NCI-H146 (cell line): ENCODE measurements at places on chromosomes 12 and 14.
A peak's percentile ranks its signal among the peaks of the same experiment; 100 is the strongest.

GRCh38 chr12:96378319-96378718 is 21.9 kb downstream of the CDK17 start:
- no peak for DNase-seq

DNA sequence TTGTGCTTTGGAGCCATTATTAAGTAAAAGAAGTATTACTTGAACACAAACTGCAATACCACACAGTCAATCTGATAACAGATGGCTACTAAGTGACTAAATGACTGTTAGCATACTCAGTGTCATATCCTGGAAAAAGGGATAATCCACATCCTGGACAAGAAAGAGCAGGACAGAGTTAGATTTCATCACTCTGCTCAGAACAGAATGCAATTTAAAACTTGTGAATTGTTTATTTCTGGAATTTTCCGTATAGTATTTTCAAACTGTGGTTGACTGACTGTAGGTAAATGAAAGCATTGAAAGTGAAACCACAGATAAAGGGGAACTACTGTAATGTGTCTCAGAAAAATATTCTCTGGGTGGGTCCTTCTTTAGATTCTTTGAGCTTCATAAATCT is 458.8 kb downstream of the TMEM117 start:
- no peak for DNase-seq

DNA sequence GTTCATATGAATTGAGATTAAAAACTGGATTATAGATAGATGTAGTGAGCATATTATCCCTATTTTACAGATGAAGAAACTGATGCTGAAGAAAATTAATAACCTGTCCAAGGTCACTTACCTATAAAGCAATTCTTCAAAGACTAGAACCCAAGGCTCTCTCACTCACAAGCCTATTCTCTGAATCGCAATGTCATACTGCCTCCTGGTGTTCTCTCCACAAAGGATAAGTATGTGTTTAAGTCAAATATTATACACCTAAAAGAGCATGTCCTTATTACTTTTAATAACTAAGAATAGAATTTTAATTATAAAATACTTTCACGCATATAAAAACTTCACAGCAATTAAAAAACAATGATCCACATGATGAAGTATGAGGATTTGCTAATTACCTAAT is 721.3 kb upstream of the USP15 start:
- DNase-seq, result no peak

DNA sequence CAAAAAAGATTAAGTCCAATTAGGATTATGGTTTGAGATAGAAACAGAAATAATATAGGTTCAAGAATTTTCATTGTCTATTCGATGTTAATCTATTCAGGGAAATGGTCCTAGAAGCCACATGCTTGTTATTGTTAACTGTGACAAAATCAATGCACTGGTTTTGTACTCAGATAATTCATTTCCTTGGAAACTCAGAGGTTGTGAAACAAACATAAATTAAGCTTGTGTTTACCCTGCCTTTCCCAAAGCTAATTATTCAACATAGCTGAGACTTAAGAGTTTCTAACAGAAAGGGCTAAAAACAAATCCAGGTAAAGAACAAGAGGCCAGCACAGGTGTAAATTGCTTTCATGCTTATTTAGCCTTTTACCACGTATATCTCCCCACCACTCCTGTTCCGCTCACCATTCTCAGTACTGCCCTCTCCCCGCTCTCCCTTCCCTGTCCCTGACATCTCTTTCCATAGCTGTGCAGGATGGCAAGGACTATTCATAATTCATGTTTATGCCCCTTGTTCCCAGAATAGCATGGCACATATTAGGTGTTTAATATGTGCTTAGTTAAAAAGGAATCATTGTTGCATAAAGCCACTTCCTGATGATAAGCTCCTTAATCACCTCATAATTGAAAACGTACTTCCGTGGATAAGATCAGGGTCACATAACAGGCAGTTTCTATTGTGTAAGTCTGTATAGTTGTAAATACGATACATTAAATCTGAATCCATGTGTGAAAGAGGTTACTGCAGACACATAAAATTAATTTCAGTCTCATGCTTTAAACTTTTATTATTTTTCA is 131.8 kb upstream of the USP15 start:
- no peak for DNase-seq

DNA sequence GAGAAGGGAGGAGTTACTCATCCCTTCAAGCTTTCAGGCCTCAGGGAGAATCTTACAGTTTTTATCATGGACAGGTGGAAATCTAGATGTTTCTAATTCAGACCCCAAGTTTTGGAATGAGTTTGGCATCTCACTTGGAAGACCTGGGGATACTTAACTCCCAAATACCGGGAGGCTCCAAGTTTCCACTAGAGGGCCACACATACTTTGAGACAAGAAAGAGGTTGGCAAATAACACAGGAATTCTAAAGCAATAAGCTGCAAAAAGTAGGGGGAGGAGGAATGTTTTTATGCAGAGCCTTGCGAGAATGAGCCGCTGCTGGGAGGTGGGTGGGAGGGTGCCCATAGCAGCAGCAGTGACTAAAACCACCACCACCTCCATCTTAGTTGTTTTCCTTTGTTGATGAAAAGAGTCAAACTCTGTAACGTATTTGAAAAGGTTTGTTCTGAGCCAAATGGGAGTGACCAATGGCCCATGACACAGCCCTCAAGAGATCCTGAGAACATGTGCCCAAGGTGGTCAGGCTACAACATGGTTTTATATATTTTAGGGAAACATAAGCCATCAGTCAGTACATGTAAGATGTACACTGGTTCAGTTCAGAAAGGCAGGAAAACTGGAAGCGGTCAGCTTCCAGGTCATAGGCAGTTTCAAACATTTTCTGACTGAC is 34.2 kb upstream of the RNASE1 start:
- DNase-seq, result no peak

GRCh38 chr14:83825843-83826242 is 1704.1 kb upstream of the FLRT2 start:
- peak; percentile 10 for DNase-seq

DNA sequence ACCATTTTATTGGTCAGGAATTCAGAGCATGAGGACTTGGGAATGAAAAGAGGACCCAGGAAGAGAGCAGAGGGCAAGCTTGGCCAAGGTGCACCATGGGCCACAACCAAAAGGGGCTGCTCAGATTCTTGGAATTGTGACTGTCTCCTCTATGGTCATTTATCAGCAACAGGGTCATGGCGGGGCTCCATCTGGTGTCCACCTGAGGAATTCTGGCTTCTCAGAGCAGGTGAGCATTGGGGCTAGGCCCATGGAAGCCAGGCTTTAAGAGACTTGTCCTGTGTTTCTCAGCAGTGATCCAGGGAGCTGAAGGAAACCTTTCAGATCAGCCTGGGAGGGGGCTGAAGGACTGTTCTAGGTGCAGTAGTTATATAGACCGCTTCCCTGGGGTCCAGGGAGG is 2.6 kb upstream of the RIN3 start:
- DNase-seq, result peak; percentile 31

DNA sequence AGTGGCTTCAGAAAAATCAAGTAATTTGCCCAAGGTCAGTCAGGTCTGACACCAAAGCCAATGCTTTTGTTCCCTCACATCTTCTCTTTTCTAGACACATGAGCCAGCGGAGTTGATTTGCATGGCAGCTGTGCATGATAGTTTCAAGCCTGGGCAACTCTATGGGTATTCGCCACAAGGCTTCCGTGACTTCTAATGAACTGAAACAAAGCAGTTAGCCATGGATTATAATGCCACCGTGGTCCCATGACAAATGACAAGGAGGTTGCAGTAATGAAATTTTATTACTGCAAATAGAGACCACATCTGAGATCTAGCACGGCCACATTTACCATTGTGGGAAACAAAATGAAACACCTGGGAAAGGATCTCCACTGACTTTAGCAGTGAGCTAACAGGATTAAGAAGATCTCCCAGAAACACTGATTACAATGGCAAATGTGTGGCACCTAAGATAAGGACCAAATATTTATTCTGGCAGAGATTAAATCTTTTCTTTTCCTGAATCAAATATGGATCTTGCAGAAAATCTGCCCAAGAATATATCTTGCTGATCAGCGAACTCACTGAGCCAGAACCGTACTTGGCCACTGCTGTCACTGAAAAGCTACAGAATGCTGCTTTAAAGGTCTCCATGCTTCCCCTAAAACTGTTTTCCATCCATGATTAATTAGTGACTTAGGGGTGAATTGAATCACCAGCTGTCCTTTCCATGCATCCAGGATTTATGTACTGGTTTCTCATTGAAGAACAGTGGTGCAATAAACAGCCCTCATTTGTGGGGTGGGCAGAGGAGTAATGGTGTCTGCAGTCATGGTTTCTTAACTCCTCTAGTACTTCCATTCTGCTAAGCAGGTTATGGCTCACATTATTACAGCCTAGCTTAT is 551.0 kb downstream of the DIO2 start:
- DNase-seq, result no peak

GRCh38 chr12:89494411-89495231 is 30.0 kb downstream of the GALNT4 start:
- no peak for DNase-seq

DNA sequence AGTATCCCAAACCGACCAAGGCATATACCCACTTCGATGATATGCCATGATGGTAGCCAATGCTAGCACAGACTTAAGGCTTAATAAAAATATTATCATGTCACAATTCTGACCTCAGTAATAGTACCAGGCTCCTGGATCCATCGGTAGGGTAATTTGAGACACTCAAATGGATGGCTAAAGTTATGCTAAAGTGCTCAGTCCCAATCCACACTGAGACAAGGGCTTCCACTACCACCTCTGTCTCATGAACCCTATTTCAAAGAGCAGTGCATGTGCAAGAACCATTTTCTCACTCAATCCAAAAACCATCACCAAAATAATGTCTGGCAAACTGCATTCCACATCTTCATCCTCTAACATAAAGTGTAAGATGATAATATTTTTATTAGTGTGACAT is 122.4 kb upstream of the KRR1 start:
- no peak for DNase-seq

GRCh38 chr12:122471324-122472226 is 29.2 kb downstream of the ZCCHC8 start:
- DNase-seq, result peak; percentile 32

DNA sequence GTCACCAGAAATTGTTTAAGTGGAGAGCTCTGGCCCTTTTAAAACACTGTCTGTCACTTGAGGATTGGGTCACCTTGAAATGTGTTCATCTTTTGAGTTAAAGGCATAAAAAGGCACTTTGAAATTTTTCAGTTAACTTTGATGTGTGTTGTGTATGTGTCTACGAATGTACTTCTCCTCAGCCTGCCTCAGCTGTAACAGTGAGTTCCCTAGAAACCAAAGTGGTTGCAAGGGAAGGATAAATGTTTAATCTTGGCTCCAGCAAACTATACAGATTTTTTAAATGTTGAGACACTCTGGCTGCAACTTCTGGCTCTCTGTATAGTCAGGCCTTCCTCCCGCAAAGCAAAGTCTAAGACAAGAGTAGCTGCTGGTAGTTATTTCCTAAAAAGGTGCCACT is 8.3 kb downstream of the DERA start:
- DNase-seq, result no peak

GRCh38 chr14:77848031-77848430 is 48.1 kb downstream of the ADCK1 start:
- DNase-seq, result no peak

GRCh38 chr12:130161261-130162243 is 712 bp upstream of the FZD10 start:
- DNase-seq, result peak; percentile 54

DNA sequence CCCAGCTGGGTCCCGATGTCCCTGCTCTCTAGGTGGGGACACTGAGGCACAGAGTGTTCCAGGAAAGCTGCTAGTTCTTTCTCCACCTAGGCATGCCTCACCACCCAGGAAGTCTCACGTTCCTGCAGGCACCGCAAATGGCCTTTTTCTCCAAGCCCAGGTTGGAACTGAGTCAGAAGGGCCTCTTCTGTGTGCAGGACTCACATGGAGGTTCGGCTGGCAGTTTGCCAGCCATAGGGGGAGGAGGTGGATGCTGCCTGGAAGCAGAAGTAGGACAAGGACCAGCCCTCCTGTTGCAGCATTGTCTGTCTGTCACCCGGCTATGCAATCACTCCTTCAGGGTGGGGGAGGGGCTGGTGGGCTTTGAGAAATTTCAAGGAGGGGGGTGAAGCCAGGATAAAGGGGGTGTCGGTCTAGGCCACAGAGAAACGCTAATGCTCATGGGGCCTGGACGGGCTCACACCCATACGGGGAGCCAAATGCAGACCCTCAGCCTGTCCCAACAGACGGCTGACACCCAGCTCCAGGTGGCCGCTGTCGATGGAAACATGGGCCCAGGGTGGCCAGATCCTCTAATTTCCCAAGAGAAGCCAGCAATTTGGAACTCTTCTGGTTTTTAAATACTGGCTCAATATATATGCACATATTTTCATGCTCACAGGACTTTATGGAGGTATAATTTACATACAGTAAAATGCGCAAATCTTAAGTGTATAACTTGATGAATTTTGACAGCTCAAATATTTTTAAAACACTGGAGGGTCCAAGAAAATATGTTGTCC is 120.5 kb downstream of the PHETA1 start:
- no peak for DNase-seq

- no peak for DNase-seq
Measured at GRCh38 chr12:22787557-22787956, 162.6 kb downstream of the ETNK1 start.

- DNase-seq, result peak; percentile 89
Measured at GRCh38 chr12:64404470-64405256, 471 bp downstream of the XPOT start.

DNA sequence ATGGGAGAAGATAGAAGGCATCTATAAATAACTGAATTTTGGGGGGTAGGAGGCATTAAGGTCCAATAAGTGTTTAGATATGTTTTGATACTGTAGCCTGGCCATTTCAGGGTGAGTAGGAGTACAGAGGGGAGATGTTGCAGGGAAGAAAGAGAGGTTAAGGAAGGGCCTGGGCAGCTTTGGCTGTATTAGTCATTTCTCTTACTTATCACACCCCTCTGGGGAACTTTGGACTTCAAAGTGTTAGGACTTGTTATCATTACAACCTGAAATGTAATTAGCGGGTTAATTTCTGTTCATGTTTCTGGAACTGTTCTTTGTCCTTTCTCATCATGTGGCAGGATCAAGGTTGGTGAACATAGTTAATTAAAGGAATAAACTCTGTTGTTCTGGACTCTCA is 40.3 kb downstream of the SUSD6 start:
- DNase-seq, result no peak

DNA sequence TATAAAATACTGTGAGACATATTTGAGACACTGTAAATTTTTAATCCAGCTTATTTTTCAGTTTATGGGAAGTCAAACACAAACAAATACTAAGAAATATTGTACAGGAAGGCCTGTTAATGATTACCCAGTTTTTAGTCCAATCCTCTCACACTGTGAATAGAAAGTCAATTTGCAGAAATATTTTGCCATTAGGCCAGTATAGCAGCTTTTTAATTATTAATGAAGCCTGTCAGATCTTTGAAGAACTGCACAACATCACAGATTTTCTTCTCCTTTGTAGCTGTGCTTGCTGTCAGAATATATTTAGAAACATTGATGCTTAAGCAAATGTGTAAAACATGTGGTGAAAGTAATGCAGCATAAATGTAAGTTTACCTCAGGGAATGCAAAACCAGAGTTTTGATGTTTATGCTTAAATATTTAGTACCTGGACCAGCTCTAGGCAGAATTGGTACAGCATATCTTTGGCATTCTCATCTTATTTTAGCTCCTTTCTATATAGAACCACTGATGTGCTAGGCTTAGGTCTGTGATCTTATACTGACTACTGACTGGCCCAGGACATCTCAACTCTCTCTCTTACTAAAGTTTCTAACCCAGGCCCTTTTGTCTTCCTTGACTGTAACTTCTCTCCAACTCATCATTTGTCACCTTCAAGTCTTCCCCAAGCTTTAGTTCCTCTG is 230.8 kb upstream of the NAV3 start:
- no peak for DNase-seq
